Epithelial cell of alveolus of lung (primary cell): ENCODE measurements at places on chromosomes 6 and 20. TPM values are rescaled to one million over a fixed set of nuclear protein-coding genes. Genes with fewer than 3 reads are reported as not detected.

PCK1 gene
- 0.48 TPM in 1 of 2 replicates, not detected in the other for total RNA-seq

LY6G5C gene
- total RNA-seq = 0.64 and 1.4 TPM in 2 replicates

TBXT gene
- not detected in 2 replicates for total RNA-seq

TFAP2B gene
- not detected in 2 replicates for total RNA-seq

WFDC5 gene
- not detected in 2 replicates for total RNA-seq

STMND1 gene
- total RNA-seq = not detected in 2 replicates

FAM184A gene
- 0.26 and 0.48 TPM in 2 replicates for total RNA-seq

ELMO2 gene
- 38.4 and 42.2 TPM in 2 replicates for total RNA-seq

CDH26 gene
- total RNA-seq = not detected in 2 replicates

SLC22A16 gene
- total RNA-seq = not detected in 2 replicates

PTPRK gene
- 36.2 and 56.7 TPM in 2 replicates for total RNA-seq

COL21A1 gene
- total RNA-seq = 1.0 and 9.6 TPM in 2 replicates

ARFGEF3 gene
- 0.08 and 0.39 TPM in 2 replicates for total RNA-seq

NCOA7 gene
- 10.6 and 16.7 TPM in 2 replicates for total RNA-seq

PDE7B gene
- total RNA-seq = 5.0 and 34.0 TPM in 2 replicates

ZNFX1 gene
- 18.0 and 24.2 TPM in 2 replicates for total RNA-seq

SLC17A1 gene
- not detected in 2 replicates for total RNA-seq

OR2H1 gene
- not detected in 2 replicates for total RNA-seq

COL19A1 gene
- 0.96 TPM in 1 of 2 replicates, not detected in the other for total RNA-seq

GLP1R gene
- total RNA-seq = not detected in 2 replicates

ZBP1 gene
- not detected in 2 replicates for total RNA-seq

TPX2 gene
- total RNA-seq = 35.1 and 61.2 TPM in 2 replicates

MYB gene
- 2.5 TPM in 1 of 2 replicates, not detected in the other for total RNA-seq

CCN6 gene
- not detected in 2 replicates for total RNA-seq

SALL4 gene
- 3.2 and 3.4 TPM in 2 replicates for total RNA-seq

TRIM31 gene
- total RNA-seq = not detected in 2 replicates

PSORS1C1 gene
- total RNA-seq = under 0.01 and 0.16 TPM in 2 replicates

PAX1 gene
- total RNA-seq = not detected in 2 replicates

ANKRD66 gene
- total RNA-seq = not detected in 2 replicates

HSPA12B gene
- total RNA-seq = 0.13 and 0.88 TPM in 2 replicates

ULBP3 gene
- total RNA-seq = 4.7 and 6.5 TPM in 2 replicates

RBM24 gene
- 5.6 and 6.1 TPM in 2 replicates for total RNA-seq
